Esophagus squamous epithelium (tissue), 5 donors: ENCODE measurements at places on chromosomes 12 and 14.
A peak's percentile ranks its signal among the peaks of the same experiment; 100 is the strongest.

GRCh38 chr12:54370171-54370730 is 6.0 kb upstream of the GPR84 start:
- DNase-seq = no peak

GRCh38 chr14:56474419-56475022 is 105.1 kb upstream of the TMEM260 start:
- no peak for DNase-seq

GRCh38 chr12:84604551-84604950 is 308.0 kb downstream of the SLC6A15 start:
- no peak for DNase-seq

- no peak for DNase-seq
These were observed 553.9 kb downstream of the VRK1 start for GRCh38 chr14:97350894-97351731.

- no peak for DNase-seq
These were observed 105.2 kb downstream of the DICER1 start for GRCh38 chr14:95052016-95052585.

DNA sequence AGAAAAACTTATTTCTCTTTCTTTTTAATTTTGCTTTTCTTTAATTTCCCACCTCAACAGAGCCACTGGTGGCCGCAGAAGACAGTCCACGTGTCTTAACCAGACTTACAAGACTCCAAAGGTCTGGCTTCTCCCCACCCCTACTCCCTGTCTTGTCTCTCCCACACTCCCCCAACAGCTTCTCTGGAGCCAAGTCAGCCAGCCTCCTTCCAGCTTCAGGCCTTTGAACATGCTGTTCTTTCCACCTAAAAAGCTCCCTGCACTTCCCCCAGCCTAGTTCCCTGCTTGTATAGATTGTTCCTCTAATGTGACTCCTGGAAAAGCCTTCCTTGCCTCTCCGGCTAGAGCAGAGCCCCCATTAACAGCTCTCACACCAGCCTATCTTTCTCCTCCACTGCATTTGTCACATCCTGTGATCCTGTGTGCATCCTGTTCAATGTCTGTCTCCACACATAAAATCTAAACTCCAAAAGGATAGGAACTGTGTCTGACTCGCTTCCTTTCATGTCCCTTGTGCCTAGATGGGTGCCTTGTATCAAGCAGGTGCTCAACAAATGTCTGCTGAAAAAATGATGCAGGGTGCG is 7.8 kb upstream of the DYNLL1 start:
- DNase-seq = no peak

- DNase-seq = no peak
These were observed 909.1 kb downstream of the TRHDE start for GRCh38 chr12:73181244-73181643.

DNA sequence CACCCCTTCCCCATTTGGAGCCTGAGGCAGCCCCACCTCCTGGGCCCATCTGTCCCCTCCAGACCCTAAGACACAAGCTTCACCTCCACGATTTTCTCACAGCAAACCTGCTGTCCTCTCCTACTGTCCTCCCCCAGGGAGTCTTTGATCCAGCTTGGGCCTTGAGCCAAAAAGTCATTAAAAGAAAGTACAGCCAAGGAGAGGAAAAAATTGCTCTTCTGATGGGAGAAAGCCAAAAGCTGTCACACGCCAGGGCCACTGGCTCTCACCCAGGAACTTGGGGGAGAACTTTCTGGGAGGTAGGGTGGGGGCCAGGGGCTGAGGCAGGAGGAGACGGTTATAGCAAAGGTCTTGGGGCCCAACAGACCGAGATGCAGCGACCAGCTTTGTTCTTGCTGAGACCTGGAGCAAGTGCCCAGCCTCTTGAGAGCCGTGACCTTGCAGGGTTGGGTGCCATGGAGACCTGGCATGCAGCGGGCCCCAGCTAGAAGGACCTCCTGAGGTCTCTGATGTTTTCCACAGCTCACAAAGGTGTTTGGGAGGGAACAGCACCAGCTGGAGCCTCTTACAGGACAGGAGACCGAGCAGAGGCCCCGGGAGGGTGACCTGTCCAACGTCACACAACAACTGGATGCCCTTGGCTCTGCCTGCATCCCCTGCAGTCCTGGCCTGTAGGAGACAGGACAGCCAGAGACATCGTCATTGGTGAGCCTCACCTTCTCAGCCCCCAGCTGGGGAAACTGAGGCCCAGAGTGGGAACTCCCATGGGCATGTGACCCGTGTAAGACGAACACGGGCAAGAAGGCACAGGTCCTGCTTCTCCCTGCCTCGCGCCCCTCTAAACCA is 124.5 kb downstream of the CALM1 start:
- no peak for DNase-seq

DNA sequence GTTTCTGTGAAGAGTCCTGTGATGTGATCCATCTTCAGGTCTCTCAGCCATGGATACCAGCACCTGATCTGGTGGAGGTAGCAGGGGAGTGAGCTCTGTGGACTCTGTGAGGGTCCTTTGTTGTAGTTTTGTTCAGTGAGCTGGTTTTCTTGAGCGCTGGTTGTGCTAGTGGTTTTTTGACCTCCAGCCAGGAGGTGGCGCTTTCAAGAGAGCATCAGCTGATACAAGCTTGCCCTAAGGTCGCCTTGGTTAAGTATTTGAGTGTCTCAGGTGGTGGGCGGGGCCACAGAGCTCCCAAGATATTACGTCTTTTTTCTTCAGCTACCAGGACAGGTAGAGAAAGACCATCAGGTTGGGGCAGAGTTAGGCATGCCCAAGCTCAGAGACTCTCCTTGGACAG is 139.7 kb downstream of the TTLL5 start:
- DNase-seq = no peak

- DNase-seq = no peak
These were observed 1.0 kb upstream of the SOCS2 start for GRCh38 chr12:93571365-93571924.

DNA sequence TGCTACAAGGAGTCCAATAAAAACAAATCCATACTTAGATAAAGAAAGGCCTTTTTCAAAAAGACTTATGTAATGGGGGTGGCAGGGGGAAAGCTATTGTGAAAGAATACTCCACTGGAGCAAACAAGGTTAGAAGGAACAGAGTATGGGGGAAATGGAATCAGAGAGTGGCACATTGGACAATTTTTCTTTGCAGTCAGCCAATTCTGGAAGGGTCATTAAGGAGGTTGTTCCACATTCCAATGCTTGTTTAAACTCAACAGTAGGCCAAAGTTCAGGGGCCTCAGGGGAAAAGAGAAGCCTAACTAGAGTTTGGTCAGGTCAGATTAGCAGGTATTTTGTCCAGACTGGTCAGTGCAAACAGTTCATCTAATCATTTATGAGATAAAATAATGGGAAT is 105.2 kb upstream of the RESF1 start:
- no peak for DNase-seq

GRCh38 chr12:60071759-60072191 is 475.9 kb downstream of the SLC16A7 start:
- DNase-seq = no peak

- no peak for DNase-seq
These were observed 334.9 kb downstream of the SNAPC1 start for GRCh38 chr14:62097072-62097471.

DNA sequence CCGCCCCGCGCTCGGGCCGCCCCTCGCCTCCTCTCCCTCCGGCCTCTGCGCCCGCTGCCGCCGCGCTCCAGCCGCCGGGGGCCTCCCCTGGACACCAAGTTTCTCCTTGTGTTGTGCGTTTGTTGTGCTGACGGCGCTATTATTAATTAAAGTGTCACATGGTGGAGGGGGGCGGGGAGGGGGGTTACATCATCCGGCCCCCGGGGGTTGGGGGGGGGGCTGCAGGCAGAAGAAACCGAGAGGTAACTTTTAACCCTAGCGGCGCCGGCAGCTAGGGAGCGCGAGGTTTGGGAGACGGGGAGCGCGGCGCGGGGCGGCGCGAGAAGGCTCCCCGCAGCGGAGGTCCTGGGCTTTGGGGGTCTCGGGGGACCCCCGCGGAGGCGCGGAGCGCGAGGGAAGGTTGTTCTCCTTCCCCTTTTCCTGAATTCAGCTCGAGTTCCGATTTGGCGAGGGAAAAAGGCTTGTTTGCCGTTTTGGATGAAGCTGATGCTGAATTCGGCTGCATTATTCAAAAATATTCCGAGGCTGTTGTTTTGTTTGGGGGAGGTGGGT is at the start of gene HRK:
TSS of gene HRK (minus strand) at position 117 of the 552 bp plus-strand sequence. CDS start 134 bp downstream, outside the sequence.
- DNase-seq = no peak

GRCh38 chr12:120168337-120168736 is 26.2 kb downstream of the GCN1 start:
- no peak for DNase-seq

- no peak for DNase-seq
These were observed 151.9 kb upstream of the ABCD2 start for GRCh38 chr12:39771456-39771855.

DNA sequence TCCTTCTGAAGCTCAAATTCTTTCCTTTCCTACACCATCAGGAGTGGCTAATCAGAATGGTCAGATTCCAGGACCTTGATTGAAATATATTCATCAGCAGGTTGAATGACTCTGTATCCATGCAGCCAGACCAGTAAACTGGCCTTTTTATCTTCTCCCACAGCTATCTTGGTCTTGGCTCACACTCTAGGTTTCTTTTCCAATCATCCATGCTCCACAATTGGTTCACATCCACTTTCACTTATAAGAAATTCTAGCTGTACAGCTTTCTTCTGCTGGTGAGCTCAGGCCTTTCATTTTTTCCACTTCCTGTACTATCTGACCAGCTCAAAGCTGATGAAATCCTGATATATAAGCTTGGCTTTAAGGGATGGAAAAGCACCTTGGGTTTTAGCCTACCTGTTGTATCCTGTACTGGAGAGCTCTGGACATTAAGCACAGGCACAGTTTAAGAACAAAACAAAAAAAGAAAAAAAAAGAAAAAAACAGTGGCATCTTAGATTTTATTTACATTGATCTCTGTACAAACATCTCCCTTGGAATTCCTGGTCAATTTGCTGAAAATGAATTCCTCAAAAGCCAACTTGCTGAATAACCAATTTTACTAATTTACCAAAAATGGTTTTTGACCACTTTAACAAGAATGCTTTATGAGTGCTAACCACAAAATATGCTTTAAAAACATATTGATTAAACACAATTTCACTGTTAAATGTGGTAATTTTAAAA is 91.6 kb upstream of the PAWR start:
- DNase-seq = no peak

GRCh38 chr14:44291366-44291915 is 215.6 kb downstream of the FSCB start:
- DNase-seq = no peak

DNA sequence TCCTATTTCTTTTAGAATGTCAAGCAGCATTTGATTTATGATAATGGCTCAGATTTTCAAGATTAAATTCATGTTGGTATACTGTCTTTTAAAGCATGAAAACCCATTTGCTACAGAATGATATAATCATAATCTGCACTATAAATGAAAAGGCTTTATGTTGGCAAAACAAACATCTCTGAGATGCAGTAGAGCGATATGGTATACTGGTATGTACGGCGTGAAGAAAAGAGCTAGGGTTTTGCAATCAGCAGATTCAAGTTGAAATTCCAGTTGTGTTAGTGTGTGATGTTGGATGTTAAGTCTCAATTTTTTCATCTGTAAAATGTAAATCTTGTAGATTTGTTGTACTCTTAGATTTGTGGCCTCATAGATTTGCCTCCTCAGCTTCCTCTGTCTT is 53.2 kb upstream of the DYRK2 start:
- DNase-seq = no peak

GRCh38 chr12:3869865-3870264 is 3.3 kb downstream of the PARP11 start:
- DNase-seq = no peak

- DNase-seq = no peak
These were observed 53.7 kb upstream of the GPATCH2L start for GRCh38 chr14:76098047-76098446.

DNA sequence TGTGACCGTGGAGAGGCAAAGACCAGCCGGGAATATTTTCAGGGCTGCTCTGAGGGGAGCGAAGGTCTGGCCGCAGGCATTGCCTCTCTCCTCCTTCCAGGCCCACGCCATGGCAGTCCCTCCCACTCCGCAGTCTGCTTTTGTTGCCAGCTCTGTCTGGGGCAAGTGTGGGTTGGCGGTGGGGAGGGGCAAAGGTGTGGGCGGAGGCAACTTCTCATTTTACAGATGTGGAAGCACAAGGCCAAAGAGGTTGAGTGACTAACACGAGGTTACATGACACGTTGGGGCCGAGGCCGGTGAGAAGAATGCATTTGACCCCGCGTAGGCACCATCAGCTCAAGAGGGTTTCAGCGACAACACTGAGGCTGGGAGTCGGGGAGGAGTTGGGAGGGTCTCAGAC is 6.1 kb upstream of the FAIM2 start:
- no peak for DNase-seq

DNA sequence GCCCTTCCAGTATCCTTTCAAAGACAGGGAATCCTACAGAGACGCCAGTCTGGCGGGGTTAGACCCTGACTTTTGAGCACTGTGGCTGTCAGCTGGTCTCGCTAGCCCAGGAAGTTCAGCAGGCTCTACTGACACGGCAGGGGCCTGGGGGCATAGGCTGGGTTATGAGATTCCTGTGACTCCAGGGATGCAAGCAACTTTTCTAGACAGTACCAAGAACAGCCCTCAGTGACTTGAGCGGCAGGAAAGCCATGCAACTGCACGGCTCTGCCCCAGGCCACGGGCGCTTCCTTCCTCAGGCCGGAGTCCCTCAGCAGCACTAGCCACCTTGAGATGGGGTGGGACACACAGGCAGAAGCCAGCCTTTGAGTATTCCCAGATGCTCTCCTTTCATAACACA is 5.1 kb upstream of the SIVA1 start:
- no peak for DNase-seq

- peak; percentile 48 for DNase-seq
These were observed at the start of gene KMT2D for GRCh38 chr12:49060237-49061156. KMT2D (minus strand) TSS chr12:49060794; CDS start chr12:49055324, 5,470 bp downstream.

GRCh38 chr14:40599725-40600124 is 1007.0 kb upstream of the LRFN5 start:
- no peak for DNase-seq

- no peak for DNase-seq
These were observed 14.6 kb downstream of the CBLN3 start for GRCh38 chr14:24414732-24415420.

DNA sequence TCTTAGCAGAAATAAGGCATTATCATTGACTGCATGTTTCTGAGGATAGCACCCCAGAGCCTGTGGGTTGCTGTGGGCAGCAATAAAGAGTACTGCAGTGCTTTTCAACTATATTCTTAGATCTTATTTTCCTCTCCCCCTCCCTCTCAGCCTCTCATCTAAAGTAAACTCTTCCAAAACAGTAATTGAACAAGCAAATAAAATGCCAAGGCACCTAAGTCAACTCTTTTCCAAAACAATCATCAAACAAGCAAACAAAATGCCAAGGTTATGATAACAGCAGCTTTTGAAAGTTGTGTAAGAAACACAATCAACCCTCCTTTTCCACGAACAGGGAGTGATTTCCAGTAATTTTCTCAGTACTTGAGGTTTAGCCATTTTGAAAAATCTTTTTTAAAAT is 1542.6 kb downstream of the AACS start:
- no peak for DNase-seq

DNA sequence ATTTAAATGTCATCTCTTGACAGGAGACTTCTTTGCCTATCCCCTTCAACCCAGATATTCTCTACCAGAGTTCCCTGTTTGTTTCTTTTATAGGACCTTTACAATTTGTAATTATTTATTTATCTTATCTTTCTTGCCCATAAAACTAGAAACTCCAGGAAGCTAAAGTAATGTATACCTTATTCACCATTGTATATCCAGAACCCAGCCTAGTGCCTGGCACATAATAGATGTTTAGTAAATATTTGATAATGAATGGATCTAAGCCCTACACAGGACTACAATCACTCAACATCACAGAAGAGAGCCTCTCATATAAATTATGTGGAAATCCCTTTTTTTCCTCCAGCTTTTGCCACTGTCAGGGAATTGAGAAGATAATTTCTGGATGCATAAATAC is 125.6 kb upstream of the CNOT2 start:
- DNase-seq = no peak

GRCh38 chr14:60233251-60233650 is 15.8 kb upstream of the PPM1A start:
- no peak for DNase-seq
